Stimulated activated CD4-positive, alpha-beta T cell treated with anti-CD3 and anti-CD28 coated beads, TNF-alpha, amount 100 ng/mL, for 1 hour (primary cell): ENCODE measurements at places on chromosomes 12 and 14.

- DNase-seq: no peak
Observed at GRCh38 chr12:59345406-59345805, 250.4 kb upstream of the SLC16A7 start.

- DNase-seq: no peak
Observed at GRCh38 chr12:6569786-6570185, 1.7 kb upstream of the NOP2 start.

DNA sequence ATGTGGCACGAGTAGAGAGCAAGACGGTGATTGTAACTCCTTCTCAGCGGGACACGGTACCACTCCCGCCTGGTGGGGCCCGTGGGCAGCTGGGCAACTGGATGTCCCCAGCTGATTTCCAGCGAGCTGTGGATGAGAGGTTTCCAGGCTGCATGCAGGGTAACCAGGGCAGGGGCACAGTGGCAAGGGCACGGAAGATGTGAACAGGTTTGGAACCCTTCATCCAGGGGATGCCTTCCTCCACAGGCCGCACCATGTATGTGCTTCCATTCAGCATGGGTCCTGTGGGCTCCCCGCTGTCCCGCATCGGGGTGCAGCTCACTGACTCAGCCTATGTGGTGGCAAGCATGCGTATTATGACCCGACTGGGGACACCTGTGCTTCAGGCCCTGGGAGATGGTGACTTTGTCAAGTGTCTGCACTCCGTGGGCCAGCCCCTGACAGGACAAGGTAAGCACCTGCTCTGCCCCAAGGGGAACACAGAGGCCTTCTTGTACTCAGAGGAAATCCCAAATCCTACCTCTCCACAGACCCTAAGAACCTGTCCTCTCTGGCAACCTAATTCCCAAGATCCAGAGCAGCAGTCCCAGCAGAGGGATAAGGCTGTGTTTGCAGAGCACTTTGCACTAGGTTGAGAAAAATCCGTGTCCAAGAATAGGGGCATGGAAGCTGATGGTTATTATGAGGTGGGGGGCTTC, 4.3 kb downstream of the PCK2 start:
- DNase-seq: no peak

DNA sequence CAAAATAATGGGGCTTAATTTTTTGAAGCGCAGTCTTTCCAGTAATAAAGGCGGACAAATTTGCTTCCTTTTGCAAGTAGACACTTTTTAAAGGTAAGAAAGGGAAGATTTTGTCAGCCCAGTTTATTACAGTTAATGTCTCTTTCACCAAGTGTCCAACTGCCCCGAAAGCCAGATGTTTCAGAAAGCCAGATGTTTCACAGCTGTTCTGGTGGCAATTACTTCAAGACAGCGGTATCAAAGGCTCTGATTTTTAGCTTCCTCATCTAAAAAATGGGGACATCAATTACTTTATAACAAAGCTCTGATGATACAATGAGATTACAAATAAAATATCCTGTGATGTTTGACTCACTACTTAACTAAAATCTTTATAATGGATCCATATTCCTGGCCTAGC, 1.0 kb downstream of the WBP11 start:
- no peak for DNase-seq

- DNase-seq: peak; percentile 21
Observed at GRCh38 chr12:45726603-45727300, 2.8 kb upstream of the ARID2 start.

DNA sequence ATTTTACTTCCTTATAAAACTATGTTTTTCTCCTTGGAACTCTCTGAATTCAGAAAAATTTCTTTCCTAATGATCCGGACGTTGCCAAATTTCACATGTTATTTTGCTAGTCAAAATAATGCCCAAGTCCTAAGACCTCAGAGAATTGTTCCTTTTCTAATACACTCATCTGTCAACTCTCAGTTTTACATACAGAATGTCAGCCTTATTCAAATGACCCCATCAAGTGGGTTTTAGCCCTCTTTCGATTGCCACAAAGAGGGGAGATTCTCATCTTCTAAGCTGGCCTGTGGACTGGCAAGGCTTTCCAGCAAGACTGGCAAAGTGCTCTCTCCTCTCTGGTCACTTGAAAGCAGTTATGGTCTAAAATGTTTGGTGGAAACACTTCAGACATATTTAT, 99.3 kb upstream of the GPHB5 start:
- no peak for DNase-seq

DNA sequence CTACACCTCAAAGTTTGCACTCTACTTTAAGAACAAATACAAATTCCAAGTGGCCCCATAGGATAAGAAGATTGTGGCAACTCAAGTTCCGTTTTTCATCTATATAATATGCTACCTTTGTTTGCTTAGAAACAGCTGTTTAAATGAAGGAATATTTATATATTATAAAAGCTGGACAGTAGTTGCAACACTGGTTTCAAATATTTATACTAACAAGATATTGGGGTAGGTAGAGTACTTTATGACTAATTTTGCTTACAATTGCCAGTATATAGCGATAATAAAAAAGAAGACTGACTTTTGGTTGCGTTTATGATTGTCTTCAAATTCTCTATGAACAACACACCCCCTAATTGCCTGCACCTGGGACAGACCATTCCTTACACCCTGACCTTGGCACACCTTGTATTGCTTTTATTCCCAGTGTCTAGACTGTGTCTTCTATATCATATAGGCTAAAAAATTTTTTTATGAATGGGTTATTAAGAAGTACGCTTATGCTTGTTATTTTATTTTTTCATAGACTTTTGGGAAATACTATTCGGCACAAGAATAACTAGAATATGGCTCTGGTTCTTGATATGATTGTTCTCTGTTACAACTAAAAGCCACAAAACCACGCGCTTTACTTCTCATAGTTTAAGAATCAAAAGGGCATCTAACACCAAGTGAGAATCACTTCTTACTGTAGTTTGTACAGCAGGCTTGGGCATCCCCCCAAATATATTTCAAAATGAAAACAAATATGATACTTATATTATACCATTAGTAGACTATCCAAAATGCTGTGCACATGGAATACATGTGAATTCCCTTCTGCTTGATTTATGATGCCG, 455.4 kb upstream of the DCN start:
- DNase-seq: no peak

GRCh38 chr14:106652494-106652893, 1126.1 kb downstream of the TMEM121 start:
- DNase-seq: no peak

- no peak for DNase-seq
Observed at GRCh38 chr14:101505236-101505970, 55.9 kb upstream of the DIO3 start.

GRCh38 chr14:46048127-46048526, 603.5 kb downstream of the RPL10L start:
- no peak for DNase-seq

DNA sequence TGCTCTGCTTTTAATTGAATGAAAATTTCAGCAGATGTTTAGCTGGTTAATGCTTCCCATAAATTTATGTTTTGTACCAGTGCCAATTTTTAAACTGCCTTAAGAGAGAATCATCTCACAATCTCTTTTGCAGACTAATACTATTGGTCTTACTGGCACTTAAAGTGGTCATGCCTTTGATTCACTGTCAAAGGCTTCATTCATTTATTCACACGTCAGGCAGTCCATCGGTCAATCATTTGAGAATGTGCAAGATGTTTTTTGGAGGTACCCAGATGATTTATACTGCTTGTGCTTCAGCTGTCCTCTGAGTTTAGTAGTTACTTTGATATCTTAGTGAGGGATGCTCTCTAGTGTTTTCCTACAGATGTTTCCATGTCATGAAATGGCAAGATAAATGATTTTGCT, 83.4 kb downstream of the NAV3 start:
- no peak for DNase-seq

DNA sequence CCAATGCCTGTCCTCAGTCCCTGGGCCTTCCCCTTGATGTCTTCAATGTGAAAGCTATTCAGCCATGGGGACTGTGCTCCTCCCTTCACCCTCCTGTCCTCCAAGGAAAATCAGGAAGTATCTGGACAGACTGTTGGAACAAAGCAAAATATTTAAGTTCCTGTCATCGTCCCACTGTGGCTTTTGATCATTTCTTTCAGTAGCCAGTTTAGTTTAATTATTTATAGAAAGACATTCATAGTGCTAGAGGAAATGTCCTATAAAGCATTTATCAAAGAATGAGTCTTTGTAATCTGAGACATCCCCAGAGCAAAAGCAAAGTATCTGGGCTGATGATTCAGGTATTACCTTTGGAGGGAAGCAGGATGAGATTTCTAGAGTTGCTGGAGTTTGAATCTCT, 254.1 kb downstream of the NRXN3 start:
- no peak for DNase-seq

- no peak for DNase-seq
Observed at GRCh38 chr12:2064071-2064507, 11.3 kb downstream of the CACNA1C start.

- DNase-seq: no peak
Observed at GRCh38 chr12:83190631-83191390, 504.1 kb downstream of the TMTC2 start.

DNA sequence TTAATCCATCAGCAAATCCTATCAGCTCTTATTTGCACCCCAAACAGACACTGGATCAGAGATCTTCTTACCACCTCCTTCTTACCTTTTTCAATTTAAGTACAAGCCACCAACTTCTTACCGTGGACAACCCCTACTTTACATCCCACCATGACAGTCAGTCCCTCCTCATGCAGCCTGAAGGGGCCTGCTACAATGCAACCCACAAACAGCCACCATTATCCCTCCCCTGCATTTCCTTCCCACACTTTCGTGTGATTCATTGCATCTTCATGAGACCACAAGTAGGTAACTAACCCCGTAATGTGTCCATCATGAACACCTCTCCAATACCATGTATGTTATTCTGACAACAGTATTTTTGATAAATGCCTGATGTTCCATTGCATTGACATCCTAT, 108.6 kb downstream of the BCL11B start:
- no peak for DNase-seq

GRCh38 chr14:72781561-72782508, 112.1 kb downstream of the DPF3 start:
- DNase-seq: no peak

- no peak for DNase-seq
Observed at GRCh38 chr12:100020370-100020769, 35.6 kb upstream of the ANKS1B start.

DNA sequence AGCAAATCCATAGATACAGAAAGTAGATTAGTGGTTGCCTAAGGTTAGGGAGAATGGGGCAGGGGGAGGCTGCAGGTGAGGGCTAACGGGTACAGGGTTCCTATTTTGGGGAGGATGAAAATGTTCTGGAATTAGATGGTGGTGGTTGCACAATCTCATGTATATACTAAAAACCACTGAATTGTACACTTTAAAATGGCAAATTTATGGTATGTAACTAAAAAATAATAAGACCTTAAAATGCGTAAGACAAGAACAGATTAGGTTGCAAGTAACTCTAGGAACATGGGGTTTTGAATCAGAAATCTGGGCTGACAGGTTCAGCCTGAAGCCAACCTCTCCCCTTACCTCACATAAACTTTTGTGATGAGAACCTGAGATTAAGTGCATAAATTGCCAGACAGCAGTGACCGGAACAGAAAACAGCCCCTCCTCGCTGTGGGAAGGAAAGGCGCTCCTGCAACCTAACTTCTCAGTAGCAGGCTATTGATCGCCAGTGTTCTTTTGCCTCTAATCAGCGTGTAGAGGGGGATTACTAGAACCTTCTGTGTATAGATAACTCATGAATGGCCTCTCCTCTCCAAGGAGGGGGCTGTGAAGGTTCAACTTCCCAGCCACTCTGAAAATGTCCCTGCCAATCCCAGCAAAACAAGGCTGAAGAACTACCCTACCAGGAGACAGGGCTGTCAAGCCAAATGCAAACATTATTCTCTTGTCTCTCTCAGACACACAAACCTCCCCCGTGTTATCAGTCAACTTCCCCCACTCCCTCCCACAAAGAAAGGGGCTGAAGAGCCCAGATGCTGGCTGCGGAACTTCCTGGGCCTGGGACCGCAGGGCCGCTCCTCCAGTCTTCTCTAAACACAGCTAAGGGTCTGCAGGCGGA, 1.9 kb downstream of the SSH1 start:
- DNase-seq: no peak

DNA sequence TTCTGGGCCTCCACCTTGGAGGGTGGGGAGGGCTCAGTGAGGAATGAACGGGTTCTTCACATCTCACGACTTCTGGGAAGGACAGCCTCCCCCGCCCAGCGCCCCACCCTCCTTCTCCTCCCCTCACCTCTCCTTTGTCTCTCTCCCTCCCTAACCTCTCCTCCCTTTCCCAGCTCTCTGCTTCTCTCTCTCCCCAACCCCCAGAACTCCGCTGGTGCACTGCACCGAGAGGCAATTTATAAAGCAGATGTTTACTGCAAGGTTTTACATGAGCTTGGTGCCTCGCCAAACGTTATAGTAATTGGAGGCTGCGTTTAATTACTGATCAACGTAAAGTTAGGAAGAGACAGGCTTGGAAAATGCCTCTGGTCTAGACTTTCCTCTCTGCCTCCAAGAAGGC, 42.9 kb upstream of the FAM222A start:
- DNase-seq: no peak

DNA sequence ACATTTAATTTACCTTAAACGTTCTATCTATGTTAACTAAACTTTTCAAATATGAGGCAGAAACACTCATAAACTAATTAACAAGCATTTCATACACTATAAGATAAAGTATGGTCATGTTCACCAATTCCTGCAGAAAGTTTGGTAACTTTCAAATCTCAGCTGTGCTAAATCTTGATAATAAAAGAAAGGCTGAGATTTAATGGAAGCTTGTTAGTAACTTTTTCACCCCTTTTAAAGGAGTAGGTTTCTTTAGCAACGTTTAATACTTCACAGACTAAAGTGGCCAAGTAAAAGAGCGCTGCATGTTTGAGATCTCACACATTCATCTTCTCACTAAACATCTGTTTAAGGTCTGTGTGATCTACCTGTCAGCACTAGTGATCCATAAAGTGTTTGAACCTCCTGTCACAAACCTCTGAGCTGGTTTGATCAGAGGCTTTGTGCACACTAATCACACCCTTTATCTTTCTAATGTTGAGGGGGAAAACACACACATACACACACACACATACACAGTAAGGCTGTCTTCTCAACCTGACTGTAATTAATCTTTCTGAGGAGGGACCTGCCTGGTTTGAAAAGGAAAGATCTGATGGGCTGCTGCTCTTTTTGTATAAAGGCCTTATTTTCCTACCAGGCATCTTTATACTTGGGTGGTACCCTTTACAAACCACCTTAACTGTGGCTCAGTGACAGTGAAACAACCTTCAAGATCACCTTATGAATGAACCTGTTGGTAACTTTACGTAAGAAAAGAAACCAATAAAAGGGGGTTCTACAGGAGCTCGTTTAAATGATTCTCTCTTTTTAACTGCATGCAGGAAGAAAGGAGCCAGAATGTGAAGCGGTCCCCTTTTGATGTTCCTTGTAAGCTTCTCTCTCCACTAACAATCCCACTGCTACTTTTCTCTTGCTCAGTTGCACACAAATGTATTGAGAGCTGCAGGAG, 244.2 kb downstream of the SOX5 start:
- no peak for DNase-seq

- DNase-seq: no peak
Observed at GRCh38 chr12:20695232-20695631, at the start of gene SLCO1C1. SLCO1C1 (plus strand) TSS chr12:20695332; CDS start chr12:20699577, 4,245 bp downstream.

GRCh38 chr12:56202366-56202765, 13.1 kb upstream of the SMARCC2 start:
- no peak for DNase-seq

- DNase-seq: no peak
Observed at GRCh38 chr14:69573831-69574262, 824 bp downstream of the CCDC177 start.
